Esophagus squamous epithelium (tissue), 5 donors: ENCODE measurements at places on chromosomes 1 and 21.

DNA sequence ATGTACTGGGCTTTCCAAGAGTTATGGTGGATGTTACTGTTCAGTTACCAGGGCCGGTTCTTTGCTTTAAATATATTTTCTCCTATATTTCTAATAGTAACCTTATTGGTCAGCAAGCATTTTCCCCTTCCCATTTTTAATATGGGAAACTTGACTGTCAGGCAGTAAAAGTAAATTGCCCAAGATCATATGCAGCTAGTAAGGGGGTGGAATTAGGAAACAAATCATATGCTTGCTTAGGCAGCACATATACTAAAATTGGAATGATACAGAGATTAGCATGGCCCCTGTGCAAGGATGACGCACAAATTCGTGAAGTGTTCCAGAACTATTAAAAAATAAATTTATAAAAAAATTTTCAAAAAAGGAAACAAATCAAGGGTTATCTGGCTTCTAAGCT lies 73.9 kb downstream of the PATJ start:
- DNase-seq, result no peak

GRCh38 chr21:18373606-18374005 lies 30.0 kb downstream of the TMPRSS15 start:
- DNase-seq, result no peak

DNA sequence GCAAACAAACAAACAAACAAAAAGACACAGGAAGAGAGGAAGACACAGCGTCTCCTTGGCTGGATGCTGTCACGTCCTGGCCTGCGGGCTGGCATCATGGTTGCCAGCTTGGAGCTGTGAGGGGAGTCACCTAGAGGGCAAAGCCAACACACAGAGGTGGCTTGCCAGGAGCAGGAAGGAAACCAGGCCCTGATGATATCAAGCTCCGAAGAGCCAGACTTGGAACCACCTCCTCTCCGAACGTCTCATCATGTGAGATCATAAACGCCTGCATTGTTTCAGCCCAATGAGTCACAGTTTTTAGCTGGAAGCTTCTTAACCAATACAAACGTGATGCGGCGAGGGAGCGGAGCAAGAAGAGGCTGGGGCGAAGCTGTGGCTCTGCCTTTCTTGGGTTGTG lies 8.7 kb downstream of the PLA2G2D start:
- DNase-seq, result no peak

- DNase-seq, result no peak
These were observed 43.4 kb downstream of the WDR64 start for GRCh38 chr1:241695246-241696171.

- no peak for DNase-seq
These were observed 131.1 kb downstream of the GLUL start for GRCh38 chr1:182260516-182260915.

- no peak for DNase-seq
These were observed 1.4 kb upstream of the S100A16 start for GRCh38 chr1:153614189-153614900.

- no peak for DNase-seq
These were observed 114.1 kb downstream of the RNF220 start for GRCh38 chr1:44519035-44519676.
